ENCODE measurements at places on chromosomes 1 and 21. TPM values are rescaled to one million over a fixed set of nuclear protein-coding genes. Genes with fewer than 3 reads are reported as not detected.
A peak's percentile ranks its signal among the peaks of the same experiment; 100 is the strongest.

GRCh38 chr1:229452956-229453801 is 19.3 kb upstream of the ACTA1 start:
- DNase-seq: no peak

THEM5 gene
- total RNA-seq: not detected

GPA33 gene
- total RNA-seq: not detected

GRCh38 chr1:68448365-68448764 is 1.4 kb downstream of the RPE65 start:
- DNase-seq: no peak

GRCh38 chr1:44040418-44040817 is 9.2 kb upstream of the SLC6A9 start:
- DNase-seq: no peak

HHIPL2 gene
- total RNA-seq: not detected

- DNase-seq: no peak
These were observed 653 bp upstream of the IFFO2 start for GRCh38 chr1:18957136-18957521.

DNA sequence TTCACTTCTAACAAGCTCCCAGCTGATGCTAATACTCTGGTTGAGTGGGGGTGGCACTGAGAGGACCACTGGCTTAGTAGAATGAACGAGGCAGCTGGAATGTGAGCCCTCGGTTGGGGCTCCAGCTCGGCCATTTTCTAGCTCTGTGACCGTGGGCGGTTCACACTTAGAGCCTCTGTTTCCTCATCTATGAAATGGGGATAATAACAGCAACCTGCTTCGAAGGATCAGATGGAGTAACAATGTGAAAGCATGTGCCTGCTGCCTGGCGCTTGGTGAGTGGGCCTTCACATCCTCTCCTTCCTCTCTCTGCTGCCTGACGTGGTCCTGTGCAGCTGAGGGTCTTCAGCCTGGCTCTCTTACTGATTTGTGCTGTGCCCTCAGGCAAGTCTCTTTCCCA is 20.9 kb upstream of the TTC4 start:
- no peak for DNase-seq

AHCTF1 gene
- total RNA-seq: 16.5 TPM

GRCh38 chr1:186775036-186775435 is 53.7 kb upstream of the PLA2G4A start:
- DNase-seq: no peak

LCE2A gene
- total RNA-seq: not detected

- DNase-seq: no peak
These were observed 536.0 kb downstream of the LMO4 start for GRCh38 chr1:87864676-87865075.

DNA sequence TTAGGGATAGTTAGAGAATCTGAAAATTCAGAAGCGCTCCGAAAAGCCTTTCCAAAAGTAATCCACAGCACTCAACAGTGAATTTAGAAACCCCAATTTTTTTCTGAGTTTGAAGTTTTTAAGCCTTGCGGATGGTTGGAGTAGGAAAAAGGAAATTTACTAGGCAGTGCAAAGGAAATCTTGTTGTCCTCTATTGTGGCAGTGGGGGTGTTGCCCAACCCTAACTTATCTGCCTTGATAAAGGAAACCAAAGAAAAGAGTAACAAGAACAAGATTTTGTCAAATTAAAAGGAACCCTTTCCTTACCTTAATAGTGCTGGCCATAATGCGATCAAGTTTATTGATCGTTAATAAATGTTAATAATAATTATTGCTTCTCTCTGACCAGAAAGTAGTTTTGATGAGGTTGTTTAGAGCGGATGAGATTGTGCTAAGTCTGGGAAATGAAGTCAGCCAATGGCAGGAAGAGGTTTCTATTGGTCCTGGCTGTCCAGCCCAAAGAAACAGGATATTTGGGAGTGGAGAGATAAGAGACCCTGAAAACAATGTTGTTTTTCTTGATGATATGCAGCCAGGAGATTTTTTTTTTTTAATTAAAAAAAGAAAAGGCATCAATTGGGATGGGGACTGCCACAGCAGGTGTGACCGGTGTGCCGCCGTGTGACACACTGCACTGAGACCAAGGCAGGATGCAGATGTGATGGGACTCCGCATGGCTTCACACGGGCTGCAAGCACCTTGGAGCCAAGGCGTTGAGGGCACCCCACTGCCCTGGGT is at the start of gene ERG:
TSS of gene ERG (minus strand) at position 421 of the 777 bp plus-strand sequence. CDS start at position 324, 97 bp downstream.
- DNase-seq: no peak

CFHR3 gene
- not detected for total RNA-seq

GJB5 gene
- not detected for total RNA-seq

- no peak for DNase-seq
These were observed 689.5 kb upstream of the NCAM2 start for GRCh38 chr21:20308586-20309315.

LYPD8 gene
- total RNA-seq: not detected

CERS2 gene
- 114 TPM for total RNA-seq

GRCh38 chr1:70438529-70438928 is 27.5 kb downstream of the CTH start:
- DNase-seq: no peak

GRCh38 chr1:46285730-46286477 is 17.5 kb downstream of the LRRC41 start:
- no peak for DNase-seq

- DNase-seq: no peak
These were observed 262.8 kb downstream of the LMO4 start for GRCh38 chr1:87591492-87591891.

DNA sequence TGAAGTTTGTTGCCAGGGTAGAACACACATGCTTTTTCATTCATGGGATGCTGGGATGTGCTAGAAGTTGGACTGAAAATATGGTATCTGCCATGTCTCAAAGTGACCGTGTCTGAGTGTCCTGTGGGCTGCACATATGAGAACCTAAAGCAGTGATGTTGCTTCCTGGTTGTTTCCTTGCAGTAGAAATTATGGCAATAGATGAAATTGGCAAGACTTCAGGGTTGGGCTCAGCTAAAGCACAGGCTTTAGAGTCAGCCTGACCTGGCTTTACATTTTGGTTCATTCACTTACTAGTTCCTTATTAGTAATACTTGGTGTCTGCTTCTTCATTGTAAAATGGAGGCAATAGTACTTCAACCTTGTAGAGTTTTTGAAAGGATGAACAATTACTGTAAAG is 2.2 kb downstream of the LAMC2 start:
- DNase-seq: no peak

DNA sequence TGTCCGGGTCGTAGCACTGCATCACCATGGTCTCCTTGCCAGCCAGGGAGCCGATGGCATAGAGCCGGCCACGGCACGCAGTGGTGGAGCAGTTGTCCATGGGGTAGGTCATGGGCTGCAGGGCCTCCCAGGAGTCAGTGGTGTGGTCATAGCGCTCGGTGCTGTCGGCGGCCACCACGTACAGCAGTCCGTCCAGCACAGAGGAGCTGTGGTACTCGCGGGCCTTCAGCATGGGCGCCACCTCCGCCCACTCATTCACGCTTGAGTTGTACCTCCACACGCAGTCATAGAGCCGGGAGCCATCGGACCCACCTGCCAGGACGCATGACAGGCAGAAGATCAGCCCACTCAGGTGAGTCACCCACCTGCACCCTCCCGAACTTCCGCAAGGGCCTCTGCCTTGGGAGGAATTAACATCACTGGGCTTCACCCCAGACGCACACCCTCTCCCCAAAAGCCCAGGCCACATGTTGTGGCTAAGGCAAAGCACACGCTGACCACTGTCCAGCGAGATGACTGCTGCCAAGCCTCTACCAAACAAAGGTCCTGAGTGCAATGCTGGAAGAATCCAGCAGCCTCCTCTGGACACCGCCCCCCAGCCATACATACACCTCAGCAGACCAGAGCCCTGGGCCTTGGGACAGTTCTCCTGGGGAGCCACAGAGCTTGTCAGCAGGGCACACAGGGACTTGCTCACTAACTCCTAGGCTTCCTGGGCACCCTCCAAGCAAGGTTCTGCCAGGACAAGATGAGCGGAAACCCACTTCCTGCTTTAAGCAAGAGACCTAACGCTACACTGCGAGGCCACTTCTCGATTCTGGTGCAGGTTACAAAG is 3.3 kb downstream of the KLHL21 start:
- DNase-seq: no peak

SELP gene
- 40.0 TPM for total RNA-seq

DNA sequence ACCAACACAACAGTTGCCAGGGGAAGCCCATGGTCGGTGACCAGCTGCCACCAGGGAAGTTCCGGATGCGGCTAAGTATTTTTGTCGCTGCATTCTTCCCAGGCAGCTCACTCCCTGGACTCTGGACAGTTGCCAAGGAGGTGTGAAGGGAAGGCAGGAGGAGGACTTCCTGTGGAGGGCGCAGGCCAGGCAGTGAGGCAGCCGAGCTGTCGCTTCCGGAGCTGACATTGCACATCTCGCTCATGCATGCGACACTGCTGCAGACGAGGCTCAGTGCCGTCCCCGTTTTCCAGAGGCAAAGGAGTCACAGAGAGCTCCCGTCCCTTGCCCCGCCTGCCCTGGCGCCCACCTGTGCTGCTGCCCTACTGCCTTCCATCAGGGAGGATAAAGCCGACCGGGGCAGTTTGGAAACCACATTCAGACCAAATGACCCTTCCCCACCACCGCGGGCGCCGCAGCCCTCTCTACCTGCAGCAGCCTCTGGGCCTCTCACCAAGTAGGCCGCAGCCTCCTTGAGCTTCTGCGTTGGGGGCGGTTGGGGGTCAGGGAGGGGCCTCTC is 81.4 kb downstream of the NENF start:
- peak; percentile 77 for DNase-seq

UTS2 gene
- total RNA-seq: not detected

DNA sequence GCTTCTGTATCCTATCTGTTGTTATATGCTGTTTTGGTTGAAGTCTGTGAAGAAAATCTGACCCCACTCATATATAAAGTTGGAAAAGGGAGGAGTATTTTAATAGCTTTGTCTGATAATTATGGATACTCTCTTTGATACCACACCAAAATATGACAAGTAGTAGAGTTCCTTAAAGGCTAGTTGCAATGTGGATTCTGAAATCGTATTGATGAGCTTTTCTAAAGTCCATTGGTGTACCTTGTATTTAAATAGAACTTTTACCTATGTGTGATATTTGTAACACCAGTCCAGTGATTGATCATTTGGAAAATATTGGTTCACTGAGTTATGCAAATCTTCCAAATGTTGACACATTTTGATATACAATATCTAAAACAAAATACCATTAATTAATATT is 7.7 kb downstream of the GAS5 start:
- no peak for DNase-seq

SH3BGR gene
- not detected for total RNA-seq

DNA sequence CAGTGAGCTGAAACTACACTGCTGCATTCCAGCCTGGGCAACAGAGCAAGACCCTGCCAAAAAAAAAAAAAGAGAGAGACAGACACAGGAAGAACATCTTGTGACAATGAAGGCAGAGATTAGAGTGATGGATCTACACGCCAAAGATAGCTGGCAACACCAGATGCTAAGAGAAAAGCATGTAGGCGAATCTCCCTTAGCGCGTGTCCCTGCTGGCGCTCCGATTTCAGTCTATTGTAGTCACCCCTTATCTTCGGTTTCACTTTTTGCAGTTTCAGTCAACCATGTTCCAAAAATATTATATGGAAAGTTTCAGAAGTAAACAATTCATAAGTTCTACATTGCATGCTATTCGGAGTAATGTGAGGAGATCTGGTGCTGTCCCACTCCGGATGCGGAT is 11.6 kb upstream of the BRDT start:
- DNase-seq: no peak

DNA sequence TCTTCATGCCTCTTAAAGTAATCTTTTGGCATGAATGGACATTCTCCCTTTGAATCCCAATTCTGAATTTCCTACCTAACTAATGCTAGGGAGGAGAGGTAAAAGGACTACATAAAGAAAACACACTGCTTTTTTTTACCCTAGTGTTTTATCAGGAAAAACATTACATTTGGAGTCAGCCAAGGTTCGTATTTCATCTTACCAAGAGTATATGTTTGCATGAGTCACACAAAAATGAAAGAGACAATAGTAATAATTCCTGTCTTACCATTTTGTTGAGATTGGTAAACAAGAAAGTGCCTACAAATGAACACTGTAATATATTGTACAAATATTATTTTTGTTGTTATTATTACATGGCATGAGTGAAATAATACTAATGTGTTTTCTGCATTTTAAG is 112.9 kb upstream of the WARS2 start:
- no peak for DNase-seq

DNA sequence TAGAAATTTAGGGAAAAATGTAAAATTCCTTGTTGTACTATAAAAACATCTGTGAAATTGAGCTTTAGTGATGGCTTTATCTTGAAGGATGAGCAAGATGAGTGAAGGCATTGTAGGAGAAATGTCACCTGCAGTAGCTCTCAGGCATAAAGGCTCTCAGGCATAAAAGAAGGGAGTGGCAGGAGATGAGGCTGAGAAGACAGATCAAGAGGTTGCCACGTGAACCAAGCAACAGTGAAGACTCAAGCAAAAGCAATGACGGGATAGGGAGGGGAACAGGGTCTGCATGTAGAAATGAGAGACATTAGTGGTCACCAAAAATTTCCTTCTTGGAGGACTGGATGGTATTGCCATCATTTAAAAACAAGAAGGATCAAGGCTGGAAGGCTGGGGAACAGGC is 98.8 kb downstream of the ST3GAL3 start:
- DNase-seq: no peak

DEPDC1 gene
- not detected for total RNA-seq

DNA sequence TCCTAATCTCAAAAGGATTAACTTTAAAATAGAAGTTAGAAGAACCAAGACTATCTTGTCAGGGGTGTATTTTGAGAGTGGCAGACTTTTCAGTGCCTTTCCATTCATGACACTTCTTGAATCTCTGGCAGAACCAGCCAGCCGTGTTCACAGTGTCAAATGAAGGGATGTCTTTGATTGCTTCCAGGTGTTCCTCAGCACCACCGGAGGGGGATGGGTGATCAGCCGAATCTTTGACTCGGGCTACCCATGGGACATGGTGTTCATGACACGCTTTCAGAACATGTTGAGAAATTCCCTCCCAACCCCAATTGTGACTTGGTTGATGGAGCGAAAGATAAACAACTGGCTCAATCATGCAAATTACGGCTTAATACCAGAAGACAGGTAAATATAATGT is 32.3 kb downstream of the FMO1 start:
- DNase-seq: no peak

BCL2L15 gene
- not detected for total RNA-seq

GRCh38 chr1:222897527-222898190 is 82.8 kb downstream of the DISP1 start:
- no peak for DNase-seq

- DNase-seq: no peak
These were observed 67.2 kb downstream of the BACE2 start for GRCh38 chr21:41235201-41235600.

GRCh38 chr1:197619008-197619640 is 156.2 kb downstream of the DENND1B start:
- DNase-seq: no peak

GRCh38 chr1:49864581-49864980 is 159.2 kb downstream of the AGBL4 start:
- no peak for DNase-seq

GRCh38 chr1:197440715-197441114 is 172.7 kb downstream of the CRB1 start:
- no peak for DNase-seq

- no peak for DNase-seq
These were observed 359.5 kb downstream of the LMO4 start for GRCh38 chr1:87688136-87688535.

- DNase-seq: no peak
These were observed 74.0 kb upstream of the GALNT2 start for GRCh38 chr1:229993060-229993459.

TBX15 gene
- 1.8 TPM for total RNA-seq

SFN gene
- 17.8 TPM for total RNA-seq

MMEL1 gene
- not detected for total RNA-seq

All from ascending aorta (tissue), 2 donors.